ENCODE measurements at places on chromosomes 11 and 22. TPM values are rescaled to one million over a fixed set of nuclear protein-coding genes. Genes with fewer than 3 reads are reported as not detected.

Gene IGF2
- total RNA-seq = 14.0 TPM

Gene OR4C12
- not detected for total RNA-seq

Gene SLC29A2
- 1.7 TPM for total RNA-seq

Gene CTSW
- not detected for total RNA-seq

Gene UPB1
- total RNA-seq = 0.25 TPM
